ENCODE measurements at places on chromosomes 13 and 19.

- DNase-seq = no peak
Measured at GRCh38 chr13:48110931-48111721, 16.2 kb upstream of the MED4 start.

DNA sequence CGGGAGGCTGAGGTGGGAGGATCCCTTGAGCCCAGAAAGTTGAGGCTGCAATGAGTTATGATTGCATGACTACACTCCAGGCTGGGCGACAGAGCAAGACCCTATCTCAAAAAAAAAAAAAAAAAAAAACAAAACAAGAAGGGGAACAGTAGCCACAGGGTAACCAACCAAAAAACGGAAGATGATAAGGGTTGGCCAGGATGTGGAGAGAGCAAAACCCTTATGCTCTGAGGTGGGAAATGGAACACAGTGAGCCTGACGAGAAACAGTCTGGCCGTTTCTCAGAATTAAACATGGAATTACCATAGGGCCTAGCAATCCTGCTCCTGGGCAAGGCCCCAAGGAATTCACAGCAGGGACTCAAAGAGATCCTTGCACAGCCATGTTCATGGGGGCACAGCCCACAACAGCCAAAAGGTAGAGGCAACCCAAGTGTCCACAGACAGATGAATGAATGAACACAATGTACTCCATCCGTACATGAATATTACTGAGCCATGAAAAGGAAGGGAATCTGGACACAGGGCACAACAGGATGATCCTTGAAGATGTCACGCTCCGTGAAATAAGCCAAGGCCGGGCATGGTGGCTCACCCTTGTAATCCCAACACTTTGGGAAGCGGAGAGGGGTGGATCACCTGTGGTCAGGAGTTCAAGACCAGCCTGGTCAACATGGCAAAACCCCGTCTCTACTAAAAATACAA, 11.3 kb downstream of the NMRK2 start:
- DNase-seq = no peak

- no peak for DNase-seq
Measured at GRCh38 chr19:31257426-31258130, 91.7 kb downstream of the TSHZ3 start.

DNA sequence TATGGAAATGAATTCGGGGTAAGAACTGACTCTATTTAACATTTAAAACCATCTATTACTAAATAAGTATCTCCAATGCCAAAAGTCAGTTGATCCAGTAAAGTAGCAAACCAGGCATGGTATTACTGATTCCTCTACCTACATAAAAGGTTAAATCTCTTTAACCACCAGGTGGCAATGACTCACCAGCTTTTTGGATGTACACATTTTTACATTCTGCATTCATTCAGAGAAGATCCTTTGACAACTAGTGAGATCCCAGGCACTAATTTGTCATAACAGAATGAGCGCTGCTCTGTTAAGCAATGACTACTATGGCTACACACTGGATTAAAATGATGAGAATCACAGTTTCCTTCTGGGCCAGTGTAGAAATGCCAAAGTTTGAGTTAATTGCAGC, 329.8 kb upstream of the GPC6 start:
- DNase-seq = no peak

DNA sequence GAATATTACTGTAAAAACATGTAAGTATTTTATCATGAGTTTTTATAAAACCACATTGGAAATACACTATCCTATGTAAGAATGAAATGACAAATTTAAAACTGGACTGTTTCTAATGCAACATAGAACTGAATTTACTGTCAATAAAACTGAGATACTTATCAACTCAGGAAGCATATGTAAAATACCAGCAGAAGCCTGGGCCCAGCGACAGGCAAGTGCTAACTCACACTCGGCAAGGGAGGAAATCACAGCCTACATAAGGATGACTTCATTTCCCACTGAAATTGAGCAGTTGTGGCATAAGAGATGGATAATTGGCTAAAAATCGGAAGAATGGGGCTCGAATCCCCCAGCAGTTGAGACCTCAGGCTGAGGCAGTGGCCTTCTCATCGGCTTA, 12.1 kb downstream of the PROZ start:
- no peak for DNase-seq

GRCh38 chr19:4086411-4086867, 19.7 kb upstream of the ZBTB7A start:
- DNase-seq = no peak

DNA sequence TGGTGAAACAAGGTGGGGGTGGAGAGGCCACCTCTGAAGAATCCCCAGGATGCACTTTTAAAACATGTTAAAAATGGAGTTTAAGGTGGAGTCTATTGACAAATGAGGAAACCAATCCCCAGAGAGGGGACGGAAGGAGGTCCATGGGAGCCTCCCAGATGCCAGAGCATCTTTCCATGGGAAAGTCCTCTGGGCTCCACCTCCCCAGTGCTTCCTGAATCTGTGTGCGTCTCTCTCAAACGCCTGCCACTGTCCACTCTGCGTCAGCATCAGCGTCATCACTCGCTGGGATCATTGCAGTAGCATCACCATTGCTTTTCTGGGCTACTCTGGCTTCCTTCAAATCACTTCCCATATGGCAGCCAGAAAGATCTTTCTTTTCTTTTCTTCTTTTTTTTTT, 6.2 kb downstream of the GPR4 start:
- DNase-seq = no peak

GRCh38 chr13:45510672-45511071, 45.9 kb downstream of the COG3 start:
- no peak for DNase-seq

- no peak for DNase-seq
Measured at GRCh38 chr19:45071545-45071938, 4.7 kb downstream of the ZNF296 start.

DNA sequence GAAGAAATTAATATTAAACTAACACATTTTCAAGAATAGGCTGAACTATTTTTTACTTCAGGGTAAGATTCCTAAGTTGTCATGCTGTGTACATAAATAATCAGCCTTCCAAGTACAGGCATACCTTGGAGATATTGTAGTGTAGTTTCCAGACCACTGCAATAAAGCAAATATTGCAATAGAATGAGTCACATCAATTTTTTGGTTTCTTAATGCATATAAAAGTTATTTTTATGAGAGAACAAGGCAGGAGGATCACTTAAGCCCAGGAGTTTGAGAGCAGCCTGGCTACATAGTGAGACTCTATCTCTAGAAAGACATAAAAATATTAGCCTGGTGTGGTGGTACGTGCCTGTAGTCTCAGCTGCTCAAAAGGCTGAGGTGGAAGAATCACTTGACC, 511.5 kb downstream of the UQCRFS1 start:
- no peak for DNase-seq

GRCh38 chr13:27534108-27534980, 84.0 kb upstream of the MTIF3 start:
- DNase-seq = no peak

DNA sequence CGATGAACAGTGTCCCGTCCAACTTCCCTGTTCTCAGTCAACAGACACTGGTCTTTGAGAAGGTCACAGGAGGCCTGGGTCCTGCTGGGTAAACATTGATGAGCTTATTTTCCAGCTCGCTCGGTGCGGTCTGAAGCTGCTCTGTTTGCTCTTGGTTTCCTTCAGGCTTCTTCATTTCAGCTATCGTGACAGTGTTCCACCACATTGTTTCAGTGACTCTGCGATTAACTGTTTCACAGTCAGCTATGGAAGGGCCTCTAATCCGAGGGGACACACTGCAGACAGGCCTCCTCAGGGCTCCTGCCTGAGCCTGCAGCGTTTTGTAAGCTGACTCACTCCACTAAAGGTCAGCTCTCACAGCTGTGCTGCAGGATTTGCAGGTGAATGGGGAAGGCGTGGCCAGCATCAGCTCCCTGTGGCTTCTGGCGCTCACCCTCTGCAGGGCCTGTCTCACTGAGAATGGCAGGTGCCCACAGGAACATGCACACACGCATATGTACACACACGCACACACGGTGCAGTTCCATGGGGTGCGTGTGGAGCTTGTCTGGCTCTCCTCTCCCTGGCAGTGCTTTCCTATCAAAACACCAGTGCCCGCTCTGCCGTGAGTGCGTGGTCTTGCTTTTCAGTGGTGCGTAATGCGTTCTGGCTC, 62.9 kb upstream of the MCF2L start:
- no peak for DNase-seq

DNA sequence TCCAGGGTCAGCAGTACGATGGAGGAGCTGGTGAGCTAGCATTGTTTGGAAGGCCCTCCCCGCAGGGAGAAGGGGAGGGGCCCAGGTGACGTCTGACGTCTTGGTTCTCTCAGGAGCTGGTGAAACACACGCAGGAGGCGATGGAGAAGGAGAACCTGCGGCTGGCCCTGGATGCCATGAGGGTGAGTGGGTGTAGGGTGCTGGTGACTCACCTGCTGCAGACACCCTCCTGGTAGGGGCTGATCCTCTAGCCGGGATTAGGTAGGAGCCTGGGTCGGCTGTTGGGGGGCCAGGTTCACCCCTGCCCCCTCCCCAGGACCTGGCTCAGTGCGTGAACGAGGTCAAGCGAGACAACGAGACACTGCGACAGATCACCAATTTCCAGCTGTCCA, 55.8 kb downstream of the VAV1 start:
- DNase-seq = no peak

GRCh38 chr13:26895808-26896466, 135.4 kb upstream of the GPR12 start:
- DNase-seq = no peak

DNA sequence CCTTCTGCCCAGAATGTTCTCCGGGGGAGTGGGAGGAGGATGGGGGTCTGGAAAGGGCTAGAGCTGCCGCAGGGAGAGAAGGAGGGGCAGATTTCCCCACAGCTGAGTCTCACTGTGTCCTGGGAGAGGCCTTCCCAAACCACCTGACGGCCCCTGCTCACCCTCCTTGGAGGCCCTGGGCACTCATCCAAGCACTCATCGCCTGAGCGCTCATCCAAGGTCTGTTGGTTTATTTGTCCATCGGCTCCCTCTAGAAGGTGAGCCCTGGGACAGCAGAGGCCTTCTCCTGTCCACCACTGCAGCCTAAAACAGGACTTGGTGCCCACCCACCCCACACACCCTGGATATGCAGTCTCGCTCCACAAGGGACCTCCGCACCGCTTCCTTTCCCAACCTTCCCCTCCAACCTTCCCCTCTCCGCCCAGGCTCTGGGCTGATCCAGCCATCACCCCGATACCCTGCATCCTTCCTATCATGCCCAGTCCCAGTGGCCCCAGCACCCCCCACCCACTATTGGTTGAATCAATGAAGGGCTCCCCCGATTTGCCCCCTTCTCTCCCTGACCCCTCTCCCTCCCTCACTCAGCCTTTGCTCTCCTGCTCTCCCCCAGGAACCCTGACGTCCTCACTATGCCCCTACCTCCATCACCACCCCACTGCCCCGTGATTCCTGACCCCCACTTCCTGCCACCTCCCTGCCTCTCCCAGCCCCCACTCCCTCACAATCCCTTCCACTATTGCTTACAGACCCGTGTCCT, 1.7 kb downstream of the UBXN6 start:
- no peak for DNase-seq

DNA sequence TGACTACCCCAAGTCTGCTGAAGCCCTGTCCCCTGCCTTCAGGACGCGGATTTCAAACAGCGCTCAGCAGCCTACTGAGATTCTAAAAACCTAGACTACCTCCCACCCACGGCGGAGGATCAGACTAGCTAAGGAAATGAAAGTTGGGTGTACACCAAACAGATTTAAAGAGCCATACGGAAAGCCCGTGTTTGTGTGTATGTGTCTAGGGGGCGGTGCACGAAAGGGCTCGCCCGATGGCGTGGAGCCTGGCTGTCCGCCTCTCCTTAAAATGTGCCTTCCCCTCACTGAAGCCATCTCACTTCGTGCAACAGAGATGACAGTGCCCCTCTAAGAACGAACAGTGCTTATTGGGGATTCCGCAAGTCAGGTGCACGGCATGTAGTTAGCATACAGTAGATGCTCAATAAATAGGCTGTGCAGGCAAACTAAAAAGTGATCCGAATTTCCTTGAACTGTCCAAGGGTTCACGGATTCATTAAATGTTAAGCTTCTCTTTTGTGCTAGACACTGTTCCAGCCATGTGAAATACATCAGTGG, 639 bp downstream of the LENG1 start:
- DNase-seq = no peak

- no peak for DNase-seq
Measured at GRCh38 chr13:102141625-102142472, 260.0 kb downstream of the FGF14 start.

- no peak for DNase-seq
Measured at GRCh38 chr13:26423629-26424028, 133.9 kb upstream of the WASF3 start.

DNA sequence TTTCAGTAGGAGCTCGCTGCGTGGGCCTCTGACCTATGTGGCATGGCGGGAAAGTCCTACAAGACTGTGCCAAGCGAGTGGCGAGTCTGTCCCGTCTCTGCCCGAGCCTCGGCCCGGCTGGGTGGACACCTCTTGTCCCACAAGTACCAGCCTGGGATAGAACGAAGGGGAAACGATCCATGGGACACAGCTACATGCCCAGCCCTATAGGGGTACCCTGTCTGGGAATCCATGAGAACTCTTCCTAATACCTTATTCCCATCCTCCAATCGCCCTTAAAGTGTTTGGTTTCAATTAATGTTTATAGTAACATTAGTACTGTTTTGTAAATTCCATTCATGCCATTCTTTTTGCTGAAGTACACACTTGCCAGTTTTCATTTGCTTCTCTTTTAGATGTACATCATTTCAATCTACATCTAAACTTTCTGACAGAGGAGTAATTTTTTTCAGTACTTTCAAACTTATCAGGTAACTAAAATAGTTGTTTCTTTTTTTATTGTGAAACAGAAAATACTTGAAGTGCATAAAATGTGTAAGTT, 667 bp upstream of the ZNF790 start:
- DNase-seq = no peak

DNA sequence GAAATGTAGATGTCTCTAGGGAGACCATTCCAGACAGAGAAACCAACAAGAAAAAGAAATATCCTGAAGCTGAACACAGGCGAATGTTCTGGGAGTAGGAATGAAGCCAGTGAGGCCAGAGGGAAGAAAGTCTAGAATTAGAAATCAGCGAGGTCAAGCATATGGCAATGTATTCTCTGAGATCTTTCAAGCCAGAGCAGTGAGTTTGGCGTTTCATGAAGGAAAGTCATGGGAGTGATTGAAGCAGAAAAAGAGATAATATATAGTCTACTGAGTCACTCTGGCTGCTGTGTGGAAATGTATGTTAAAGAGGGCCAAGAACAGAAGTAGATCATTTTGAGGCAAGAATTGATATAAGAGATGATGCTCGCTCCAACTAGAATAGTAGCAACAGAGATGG, 576.0 kb downstream of the PCDH17 start:
- DNase-seq = no peak

- no peak for DNase-seq
Measured at GRCh38 chr13:108408672-108409071, 139.2 kb downstream of the TNFSF13B start.
